Mucosa of gallbladder (tissue), 1 donor: ENCODE measurements at places on chromosomes 16 and 17. TPM values are rescaled to one million over a fixed set of nuclear protein-coding genes. Genes with fewer than 3 reads are reported as not detected.

- no peak for DNase-seq
Measured at GRCh38 chr17:47188271-47188875, 722 bp downstream of the CDC27 start.

NAGS gene
- 3.6 TPM for total RNA-seq

ANKS4B gene
- total RNA-seq, result 25.1 TPM

HBM gene
- total RNA-seq, result not detected
